Stimulated activated CD4-positive, alpha-beta T cell treated with anti-CD3 and anti-CD28 coated beads, TNF-alpha, amount 100 ng/mL, for 1 hour (primary cell): ENCODE measurements at places on chromosomes 1 and 21.

- no peak for DNase-seq
Observed at GRCh38 chr1:168830562-168830961, 101.6 kb upstream of the DPT start.

GRCh38 chr1:201385299-201385891, 7.9 kb upstream of the TNNT2 start:
- DNase-seq, result no peak

- no peak for DNase-seq
Observed at GRCh38 chr1:112706505-112707220, at the start of gene RHOC. Gene RHOC (minus strand): TSS chr1:112707127. CDS start chr1:112703799, 3,328 bp downstream.

GRCh38 chr1:90850181-90850897, 133.2 kb upstream of the BARHL2 start:
- no peak for DNase-seq

GRCh38 chr1:81432059-81432458, 368.7 kb upstream of the ADGRL2 start:
- DNase-seq, result no peak

DNA sequence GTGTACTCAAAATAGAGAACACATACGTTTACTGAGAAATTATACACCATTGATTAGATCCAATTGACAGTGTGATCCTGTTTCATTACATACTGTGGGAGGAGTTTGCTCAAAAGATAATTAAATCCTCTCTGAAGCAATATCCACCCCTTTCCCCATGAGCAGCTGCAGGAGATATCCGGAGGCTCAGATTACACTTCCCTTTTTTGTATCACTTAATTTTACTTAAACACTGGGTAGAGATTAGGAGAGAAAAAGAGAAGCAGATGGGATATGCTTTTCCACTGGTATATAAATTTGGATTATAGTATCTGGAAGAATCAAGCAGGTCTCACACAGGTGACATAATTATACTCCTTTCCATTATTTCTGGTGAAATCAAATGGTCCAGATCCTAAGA, 333.3 kb upstream of the ZRANB2 start:
- DNase-seq, result no peak

- no peak for DNase-seq
Observed at GRCh38 chr1:3029991-3030662, 8.9 kb downstream of the ACTRT2 start.

- no peak for DNase-seq
Observed at GRCh38 chr1:147541672-147542568, 619 bp downstream of the BCL9 start.

GRCh38 chr1:53551428-53551995, 92.3 kb downstream of the DMRTB1 start:
- no peak for DNase-seq

- DNase-seq, result no peak
Observed at GRCh38 chr1:97870589-97870988, 50.2 kb downstream of the DPYD start.

- no peak for DNase-seq
Observed at GRCh38 chr1:243416495-243416894, 160.7 kb downstream of the SDCCAG8 start.

GRCh38 chr1:13728091-13728715, 28.2 kb downstream of the PRDM2 start:
- no peak for DNase-seq

DNA sequence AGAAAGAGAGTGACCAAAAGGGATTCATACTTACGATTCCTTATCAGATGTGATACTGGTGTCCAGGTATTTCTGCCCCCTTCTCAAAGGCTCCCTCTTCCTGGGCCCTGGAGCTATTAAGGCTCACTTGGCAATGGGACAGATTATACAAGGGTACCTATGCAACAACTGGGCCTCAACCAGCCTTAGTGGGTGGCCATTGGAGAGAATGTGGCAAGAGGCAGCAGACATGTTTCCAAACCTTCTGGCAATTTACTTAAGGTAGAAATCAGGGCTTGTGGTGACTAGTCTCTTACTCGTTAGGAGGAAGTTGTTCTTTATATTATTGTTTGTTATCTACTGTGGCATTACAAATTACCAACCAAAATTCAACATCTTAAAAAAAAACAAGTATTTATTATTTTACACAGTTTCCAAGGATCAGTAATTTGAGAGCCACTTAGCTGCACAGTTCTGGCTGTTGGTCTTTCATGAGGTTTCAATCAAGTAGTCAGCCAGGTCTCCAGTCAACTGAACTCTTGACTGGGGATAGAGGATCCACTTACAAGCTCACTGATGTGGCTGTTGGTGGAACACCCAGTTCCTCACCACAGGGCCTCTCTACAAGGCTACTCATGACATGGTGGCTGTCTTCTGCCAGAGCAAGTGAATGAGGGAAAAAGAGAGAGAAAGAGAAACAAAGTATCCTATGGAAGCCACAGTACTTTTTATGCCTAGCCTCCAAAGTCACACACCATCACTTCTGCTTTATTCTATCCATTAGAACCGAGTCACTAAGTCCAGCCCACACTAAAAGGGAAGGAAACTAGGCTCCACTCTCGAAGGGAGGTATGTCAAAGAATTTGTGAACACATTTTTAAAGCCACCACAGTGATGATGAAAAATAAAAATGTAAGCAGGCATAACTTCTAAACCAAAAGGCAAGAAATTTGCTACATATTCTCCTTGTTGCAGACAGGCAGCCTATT, 10.7 kb downstream of the ZNF648 start:
- no peak for DNase-seq

GRCh38 chr1:155850345-155850744, 6.7 kb downstream of the GON4L start:
- DNase-seq, result no peak

DNA sequence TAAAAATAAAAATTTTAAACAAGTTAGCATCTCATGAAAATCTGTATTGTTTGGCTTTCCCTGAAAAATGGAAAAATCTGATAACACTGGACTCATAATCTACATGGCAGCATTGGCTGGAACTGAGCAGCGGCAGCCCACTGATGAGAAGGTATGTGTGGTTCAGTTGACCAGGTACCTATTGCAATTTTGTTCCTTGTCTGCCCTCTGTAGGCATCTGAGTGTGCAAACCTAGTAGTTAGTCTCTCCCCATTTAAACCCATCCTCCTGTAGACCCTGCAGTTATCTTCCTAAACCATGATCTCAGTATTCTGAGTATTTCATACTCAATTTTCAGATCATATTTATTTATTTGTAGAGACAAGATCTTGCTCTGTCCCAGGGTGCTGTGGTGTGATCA, 59.4 kb upstream of the SERBP1 start:
- DNase-seq, result no peak

DNA sequence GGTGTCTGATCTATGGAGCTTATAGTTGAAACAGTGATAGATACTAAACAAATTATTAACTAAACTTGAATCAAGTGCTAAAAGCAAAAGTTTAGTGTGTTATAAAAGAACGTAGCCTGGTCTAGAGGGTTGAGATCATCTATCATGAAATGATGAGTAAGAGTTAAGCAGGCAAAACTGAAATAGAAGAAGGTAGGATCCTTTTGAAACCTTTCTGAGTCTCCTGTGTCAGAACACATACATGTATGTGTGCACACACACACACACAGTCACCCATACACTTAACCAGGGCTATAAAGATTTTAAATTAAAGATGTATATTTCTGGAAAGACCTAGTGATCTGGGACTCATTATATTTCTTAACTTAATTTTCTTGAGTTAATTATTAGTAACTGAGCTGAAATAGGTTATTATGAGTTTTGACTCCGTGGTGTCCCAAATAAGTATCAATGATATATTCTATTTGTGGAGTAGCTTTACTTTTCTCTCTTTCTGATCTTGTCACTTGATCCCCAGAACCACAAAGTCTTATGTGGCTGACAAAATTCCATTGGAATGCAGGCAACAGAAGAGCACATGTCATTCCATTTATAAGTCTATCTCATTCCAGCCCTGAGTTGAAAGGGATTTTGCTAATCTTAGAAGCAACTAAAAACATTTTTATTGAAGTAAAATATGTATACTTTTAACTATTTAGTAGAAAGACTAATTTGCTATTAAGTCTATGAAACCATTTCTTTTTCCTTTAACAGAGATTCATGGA, 70.7 kb downstream of the PRRX1 start:
- no peak for DNase-seq

- no peak for DNase-seq
Observed at GRCh38 chr1:154408174-154408777, 3.1 kb downstream of the IL6R start.

DNA sequence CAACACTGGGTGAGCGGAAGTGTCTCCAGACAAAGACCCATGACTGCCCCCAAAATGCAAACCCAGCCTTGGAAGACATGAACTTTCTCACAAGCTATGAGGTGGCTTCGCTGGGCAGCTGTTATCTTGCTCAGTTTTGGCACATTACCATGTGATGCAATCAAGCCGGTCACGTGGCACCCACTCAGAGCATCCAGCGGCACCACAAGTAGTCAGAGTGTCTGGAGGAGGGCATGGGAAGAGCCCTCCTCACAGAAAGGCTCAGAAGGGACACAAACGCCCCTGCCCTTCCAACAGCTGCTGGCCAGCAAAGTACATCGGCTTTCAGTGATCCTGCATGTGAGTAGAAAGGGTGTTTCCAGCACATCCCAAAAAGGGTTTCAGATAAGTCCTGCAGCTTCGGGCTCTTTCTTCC, 145.5 kb upstream of the IRF2BP2 start:
- DNase-seq, result no peak

GRCh38 chr1:170303034-170303433, 157.3 kb downstream of the NTMT2 start:
- no peak for DNase-seq

DNA sequence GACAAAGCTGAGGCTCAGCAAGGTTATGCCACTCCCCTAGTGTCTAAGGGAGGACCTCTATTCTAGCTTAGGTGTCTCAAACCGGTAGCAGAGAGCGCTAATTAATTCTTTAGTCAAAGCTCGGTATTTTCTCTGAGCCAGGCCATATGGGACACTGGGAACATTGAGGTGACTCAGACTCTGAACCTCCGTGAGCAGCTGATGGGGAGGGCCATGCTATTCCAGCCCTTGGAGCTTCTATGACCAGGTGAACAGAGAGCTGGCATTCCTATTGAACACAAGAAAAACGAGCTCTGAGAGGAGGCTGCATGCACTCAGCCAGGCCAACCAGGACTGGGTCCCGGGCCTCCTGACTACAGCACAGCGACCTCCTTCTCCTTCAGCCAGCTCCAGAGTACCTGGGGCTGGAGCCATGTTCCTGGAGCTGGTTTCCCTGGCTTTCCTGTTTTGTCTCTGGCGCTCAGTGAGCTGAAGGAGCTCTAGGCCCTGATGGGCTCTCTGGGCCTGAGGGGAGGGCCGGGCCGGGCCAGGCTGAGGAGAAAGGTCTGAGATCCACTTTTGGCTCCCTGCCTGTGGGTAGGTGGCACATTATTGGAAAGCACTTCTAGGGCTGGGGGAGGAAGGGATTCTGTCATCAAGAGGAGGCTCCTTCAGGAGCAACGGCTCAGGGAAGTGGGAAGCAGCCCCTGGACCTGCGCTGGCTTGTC, 37.0 kb downstream of the SLC9A1 start:
- DNase-seq, result no peak

GRCh38 chr21:45142469-45143308, 68.3 kb downstream of the ADARB1 start:
- DNase-seq, result no peak

GRCh38 chr1:3511306-3511705, 56.8 kb downstream of the ARHGEF16 start:
- DNase-seq, result no peak

- DNase-seq, result no peak
Observed at GRCh38 chr1:102842606-102843005, 265.7 kb downstream of the COL11A1 start.

DNA sequence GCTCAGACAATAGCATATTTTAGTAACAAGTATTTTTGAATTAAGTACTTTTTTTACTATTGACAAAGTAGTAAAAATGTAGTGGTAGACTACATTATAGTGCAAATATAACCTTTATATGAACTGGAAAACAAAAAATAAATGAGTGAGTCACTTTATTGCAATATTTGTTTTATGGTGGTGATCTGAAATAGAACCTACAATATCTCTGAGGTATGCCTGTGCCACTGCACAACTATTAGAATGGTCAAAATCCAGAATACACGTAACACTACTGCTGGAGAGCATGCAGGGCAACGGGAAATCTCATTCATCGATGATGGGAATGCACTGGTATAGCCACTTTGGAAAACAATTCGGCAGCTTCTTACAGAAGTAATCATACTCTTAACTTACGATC, 349.0 kb upstream of the NCAM2 start:
- no peak for DNase-seq

DNA sequence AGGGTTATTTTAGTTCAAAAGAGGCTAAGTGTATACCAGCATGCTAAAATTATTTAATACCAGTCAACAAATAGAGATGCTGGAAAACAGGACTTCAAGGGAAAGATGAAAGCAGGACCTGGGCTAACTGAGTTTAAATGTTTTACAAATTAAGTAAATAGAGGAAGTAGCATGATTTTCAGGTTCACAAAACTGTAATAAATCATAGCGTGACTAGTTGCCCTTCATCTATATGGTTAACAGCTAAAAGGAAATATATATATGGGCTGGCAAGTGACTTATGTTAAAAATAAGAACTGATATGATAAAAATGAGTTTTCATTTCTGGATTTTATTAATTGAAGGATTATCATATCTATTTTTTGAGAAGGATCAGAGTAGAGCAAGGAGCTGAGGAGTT, 25.6 kb downstream of the DPYD start:
- no peak for DNase-seq
